ENCODE measurements at places on chromosomes 12 and 14.

DNA sequence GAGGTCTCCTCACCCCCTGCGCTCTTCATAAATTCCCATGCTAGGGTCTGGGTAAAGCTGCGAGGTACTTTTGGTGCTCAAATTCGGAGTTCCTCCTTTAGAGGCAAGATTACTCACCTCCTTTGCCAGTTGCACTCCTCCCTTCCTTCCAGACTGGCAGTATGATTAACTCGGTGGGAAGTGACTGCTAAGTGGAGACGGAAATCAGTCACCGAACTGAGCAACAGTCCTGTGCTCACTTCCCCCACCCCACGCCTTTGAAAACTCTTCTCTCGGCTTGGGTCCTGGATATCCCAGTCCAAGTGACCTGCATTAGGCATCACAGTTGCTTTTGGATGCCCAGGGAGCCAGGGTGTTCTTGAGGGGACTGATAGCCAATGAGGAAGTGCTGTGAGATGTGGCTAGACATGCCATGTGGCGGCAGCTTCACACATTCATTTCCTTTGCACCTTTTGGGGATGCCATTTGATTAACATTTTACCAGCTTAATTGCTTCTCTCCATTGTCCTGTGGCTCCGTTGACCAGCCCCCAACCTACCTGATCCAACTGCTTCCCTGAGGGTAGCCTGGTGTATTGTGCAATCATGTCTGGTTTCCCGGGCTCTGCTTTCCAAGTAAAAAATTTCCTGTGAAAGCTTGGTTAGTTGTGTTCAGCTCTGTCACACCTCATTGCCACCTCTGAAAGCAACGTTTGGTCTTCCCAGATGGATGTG, 840 bp downstream of the PNP start:
- peak; percentile 67 for DNase-seq

DNA sequence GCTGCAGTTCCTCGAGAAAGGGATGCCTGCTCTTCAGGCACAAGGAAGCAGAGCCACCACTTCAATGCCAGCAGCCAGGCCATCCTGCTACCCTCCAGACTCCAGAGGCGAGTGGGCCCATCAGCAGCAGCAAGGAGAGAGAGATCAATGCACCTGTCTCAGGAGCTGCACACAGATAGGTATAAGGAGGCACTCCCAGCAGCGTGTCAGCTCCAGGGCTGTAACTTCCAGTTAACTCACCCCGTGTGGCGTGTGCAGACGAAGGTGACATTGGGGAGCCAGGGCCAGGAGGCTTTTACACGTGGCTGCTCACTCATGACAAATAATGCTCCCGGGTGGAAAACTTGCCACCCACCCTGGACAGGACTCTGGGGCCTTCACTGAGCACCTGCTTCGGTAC, 24.2 kb downstream of the GALNT16 start:
- no peak for DNase-seq

DNA sequence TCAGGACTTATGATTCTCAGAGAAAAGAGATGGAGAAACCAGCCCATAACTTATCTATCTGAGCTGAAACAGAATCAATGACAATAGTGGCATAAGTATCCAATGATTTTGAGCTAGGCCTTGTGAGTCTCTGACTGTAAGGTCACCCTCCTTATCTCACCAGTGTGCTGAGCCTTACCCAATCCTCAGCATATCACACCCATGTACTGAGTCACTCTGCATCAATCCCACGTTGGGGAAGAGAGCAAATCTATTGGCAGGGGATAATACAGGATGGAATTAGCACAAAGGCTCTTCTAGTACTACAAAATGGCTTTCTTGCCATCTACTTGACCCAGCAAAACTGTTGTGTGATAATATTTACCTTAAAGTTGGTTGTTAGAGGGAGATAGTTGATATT, 997.8 kb downstream of the NRXN3 start:
- no peak for DNase-seq

DNA sequence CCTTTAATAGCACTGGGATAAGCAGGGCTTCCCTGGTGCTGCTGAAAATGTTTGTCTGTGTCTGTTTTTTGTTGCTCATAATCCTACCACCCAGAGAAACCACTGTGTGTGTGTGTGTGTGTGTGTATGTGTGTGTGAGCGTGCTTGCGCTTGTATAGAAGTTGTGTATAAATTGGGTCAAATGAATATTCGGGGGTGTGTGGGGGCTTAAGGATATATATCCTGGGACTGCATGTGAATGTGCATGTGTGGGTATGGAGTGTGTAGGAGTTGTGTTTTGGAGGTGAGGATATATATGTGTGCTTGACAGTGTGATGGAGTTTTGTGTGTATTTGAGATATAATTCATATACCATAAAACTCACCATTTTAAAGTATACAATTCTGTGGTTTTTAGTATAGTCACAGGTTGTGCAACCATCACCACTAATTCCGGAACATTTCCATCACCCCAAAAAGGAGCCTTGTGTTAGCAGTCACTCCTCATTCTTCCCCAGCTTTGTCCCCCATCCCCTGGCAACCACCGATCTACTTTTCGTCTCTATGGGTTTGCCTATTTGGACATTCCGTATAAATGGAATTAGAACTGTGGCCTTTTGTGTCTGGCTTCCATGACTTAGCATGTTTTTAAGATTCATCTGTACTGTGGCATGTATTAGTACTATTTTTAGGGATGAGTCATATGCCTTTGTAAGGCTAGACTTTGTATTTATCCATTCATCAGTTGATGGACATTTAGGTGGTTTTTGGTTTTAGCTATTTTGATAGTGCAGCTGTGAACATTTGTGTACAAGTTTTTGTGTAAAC, 25.6 kb downstream of the TCTN1 start:
- no peak for DNase-seq

DNA sequence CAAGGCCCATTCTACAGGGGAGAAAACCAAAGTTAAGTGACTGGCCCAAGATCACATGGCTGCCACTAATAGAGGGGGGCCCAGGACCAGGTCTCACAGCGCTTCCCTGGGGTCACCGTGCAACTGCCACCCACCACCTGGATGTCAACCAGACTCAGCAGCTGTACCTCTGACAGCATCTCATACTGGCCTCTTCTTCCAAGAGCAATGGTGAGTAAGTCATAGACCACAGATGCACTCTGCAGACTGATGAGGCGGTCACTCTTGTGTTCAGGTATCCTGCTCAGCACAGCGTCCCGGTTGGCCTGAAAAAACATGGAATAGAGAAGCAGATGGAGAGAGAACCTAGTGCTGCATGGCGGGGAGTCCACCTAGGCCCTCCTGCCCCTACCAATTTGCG, 139.9 kb downstream of the TTC7B start:
- no peak for DNase-seq

All from epithelial cell of proximal tubule (primary cell).